ENCODE measurements at places on chromosomes 12 and 14. TPM values are rescaled to one million over a fixed set of nuclear protein-coding genes. Genes with fewer than 3 reads are reported as not detected.

DNA sequence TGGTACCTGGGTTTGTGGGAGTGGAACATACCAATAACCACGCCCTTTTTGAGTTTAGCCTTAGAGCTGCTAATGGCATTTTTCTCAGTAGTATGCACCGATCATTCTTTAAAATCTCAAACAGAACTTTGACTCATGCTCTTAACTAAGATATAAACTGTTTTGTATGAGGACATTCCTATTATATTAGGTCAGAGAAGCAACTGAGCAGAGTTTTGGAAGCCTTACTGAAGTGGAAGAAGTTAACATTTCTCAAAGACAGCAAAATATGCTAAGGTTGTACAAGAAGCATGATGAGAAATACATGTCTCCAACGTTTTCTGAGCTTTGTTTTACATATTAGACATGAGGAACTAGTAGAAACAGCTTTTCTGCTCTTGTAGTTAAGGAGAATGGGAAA, 819.2 kb downstream of the FSCB start:
- no peak for DNase-seq

DNA sequence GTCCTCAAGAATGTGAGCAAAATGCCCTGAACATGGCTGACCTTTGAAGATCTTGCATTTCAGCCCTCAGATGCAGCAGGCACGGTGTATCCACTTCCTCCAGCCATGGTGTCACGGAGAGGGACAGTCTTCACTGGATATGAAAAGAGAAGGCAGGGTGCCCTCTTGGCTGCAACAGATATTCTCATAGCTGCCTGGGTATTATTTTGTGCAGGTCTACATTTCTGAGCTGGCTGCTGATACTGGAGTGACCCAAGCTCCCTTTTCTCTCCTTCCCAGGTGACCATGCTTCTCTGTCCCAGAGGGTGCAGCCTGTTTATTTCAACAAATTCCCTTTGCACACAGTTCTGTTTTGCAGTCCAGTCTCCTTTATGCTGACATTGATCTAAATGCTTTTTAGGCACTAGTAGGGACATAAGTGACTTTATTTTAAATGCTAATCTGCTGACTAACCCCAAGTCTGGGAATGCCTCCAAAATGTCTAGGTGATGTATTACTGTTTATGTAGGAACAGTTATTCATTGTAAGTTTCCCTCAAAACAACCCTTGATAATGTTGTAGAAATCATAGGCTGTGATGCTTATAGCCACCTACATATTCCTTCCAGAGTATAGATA, 17.4 kb upstream of the PYGL start:
- peak; percentile 87 for DNase-seq

DNA sequence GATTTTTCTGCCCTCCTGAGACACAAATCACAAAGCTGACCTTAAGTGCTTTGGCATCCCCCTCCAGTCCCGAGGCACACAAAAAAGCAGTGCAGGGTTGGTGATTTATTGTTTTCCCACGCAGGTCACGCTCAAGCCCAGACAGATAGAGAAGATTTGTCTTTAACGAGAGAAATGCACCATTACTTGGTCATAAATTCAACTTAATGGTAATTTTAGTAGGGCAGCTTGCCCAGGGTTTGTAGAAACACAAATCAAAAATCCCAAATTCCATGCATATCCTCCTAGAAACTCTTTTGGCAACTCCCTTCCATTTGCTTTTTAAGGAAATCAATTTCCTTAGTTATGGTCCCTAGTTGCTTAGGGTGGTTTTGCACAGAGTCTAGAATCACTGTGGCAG, 132.6 kb downstream of the IGF1 start:
- no peak for DNase-seq

- no peak for DNase-seq
Observed at GRCh38 chr12:57104292-57104910, 6.8 kb downstream of the STAT6 start.

DNA sequence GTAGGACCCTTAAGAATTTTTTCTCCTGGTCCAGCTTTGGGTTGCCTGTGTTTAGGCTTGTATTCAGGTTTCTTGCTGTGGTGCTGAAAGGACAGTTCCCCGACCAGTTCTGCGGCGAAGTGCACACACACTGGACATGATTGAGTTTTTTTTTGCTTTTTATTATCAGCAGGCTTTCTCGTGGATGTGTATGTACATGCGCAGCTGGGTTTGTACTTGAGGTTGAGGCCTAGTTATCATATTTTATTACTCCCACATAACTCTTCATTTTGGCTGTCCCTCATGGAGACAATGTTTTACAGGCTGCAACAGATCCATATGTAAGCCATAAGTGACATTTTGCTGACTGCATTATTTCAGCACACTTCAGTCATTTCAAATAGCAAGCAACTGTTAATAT, 2.5 kb downstream of the SCN8A start:
- DNase-seq, result no peak

DNA sequence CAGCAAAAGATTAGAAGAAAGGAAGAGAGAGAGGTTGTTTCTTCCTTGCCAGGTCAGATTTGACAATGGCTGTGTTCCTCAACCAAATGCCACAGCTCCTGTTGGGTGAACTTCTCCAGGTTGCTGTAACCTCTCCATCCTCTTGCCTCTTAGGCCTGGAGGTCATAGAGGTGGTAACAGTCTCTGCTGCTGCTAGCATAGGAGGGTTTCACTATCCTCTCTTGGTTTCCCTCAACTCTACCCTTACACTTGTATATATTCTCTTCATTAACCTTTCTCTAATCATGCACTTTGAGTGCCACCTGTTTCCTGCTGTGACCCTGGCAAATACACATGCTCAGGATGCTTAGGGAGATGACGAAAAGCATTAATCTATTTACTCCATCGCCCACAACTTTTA, 67.7 kb upstream of the HIF1A start:
- no peak for DNase-seq

- peak; percentile 46 for DNase-seq
Observed at GRCh38 chr14:92475451-92476187, 38.0 kb upstream of the RIN3 start.

- DNase-seq, result no peak
Observed at GRCh38 chr12:100959481-100959880, 164.9 kb downstream of the ANO4 start.

GRCh38 chr12:113274848-113275247, 53.6 kb downstream of the TPCN1 start:
- no peak for DNase-seq

- DNase-seq, result no peak
Observed at GRCh38 chr12:64522316-64522715, 70.4 kb downstream of the TBK1 start.

- DNase-seq, result no peak
Observed at GRCh38 chr14:38394064-38394463, 138.2 kb upstream of the CLEC14A start.

DNA sequence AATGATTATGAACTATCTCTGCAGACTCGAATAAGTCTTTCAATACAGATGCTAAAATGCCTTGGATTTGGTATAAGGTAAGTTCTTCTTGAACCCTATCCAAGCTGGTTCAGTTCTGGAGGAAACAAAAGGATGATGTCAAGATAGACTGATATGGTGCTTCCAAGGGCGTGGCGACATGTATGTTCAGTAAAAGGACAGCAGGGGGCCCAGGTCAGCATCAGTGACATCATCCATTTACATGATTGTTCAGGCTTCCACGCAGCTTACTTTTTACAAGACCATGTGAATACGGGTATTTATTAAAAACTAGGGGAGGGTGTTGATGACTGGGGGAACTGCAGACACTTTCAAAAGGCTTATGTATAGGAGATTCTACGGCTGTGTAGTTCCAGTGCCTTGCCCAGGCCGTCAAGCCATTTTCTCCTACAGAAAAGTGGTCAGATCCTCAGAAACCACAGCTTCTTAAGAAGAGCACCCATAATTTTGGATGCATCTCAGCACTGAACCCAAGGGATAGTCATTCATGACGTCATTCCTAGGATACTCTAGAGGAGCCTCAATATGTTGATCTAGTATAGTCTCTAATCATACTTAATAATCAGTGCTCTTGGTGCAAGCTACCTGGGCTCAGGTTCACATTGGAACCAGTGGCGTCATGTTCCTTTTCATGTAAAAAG, 527.7 kb downstream of the FUT8 start:
- DNase-seq, result no peak

DNA sequence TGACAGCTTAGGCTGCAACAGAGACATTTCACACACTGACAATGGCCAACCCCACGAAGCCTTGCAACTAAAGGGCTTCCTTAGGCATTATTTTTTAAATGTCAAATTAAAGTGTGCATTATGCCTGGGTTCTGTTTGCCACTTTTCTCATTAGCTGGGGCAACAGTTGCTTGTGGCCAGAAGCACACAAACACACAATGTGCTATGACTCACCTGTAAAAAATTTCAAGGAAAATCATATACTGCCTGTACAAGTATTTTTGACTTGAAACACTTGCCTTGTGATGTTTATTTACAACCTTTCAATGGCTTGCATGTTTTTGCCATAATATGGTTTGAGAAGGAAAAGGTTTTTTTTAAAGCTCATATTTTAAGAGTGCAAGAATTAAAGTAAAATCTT, 1.9 kb downstream of the NTN4 start:
- no peak for DNase-seq

GRCh38 chr14:62429683-62430082, 615.6 kb downstream of the KCNH5 start:
- DNase-seq, result no peak

Gene APOF
- 0.18 TPM for polyA plus RNA-seq

Gene SUDS3
- 46.3 TPM for polyA plus RNA-seq

Gene RPS6KA5
- polyA plus RNA-seq, result 9.3 TPM

All from left lung (tissue), 14 donors.